Stimulated activated CD8-positive, alpha-beta memory T cell treated with anti-CD3 and anti-CD28 coated beads, Interleukin-7, amount 100 ng/mL, for 1 hour (primary cell): ENCODE measurements at places on chromosomes 4 and X.

DNA sequence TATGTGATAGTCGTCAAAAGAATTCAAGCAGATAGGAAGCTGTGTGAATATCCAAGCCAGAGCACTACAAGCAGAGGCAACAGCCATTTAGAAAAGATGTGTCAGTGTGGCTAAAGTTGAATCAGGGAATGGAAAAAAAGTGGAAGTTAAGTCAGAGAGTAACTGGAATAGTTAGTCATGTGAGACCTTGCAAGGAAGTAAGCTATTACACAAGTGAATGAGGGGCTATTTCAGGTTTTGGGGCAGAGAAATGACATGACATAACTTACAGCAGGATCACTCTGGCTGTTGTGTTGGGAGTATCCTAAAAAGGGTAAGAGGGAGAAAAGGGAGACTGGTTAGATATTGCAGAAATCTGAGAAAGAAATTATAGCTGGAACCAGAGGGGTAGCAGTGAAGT is 236.6 kb upstream of the PCDH18 start:
- DNase-seq = no peak

DNA sequence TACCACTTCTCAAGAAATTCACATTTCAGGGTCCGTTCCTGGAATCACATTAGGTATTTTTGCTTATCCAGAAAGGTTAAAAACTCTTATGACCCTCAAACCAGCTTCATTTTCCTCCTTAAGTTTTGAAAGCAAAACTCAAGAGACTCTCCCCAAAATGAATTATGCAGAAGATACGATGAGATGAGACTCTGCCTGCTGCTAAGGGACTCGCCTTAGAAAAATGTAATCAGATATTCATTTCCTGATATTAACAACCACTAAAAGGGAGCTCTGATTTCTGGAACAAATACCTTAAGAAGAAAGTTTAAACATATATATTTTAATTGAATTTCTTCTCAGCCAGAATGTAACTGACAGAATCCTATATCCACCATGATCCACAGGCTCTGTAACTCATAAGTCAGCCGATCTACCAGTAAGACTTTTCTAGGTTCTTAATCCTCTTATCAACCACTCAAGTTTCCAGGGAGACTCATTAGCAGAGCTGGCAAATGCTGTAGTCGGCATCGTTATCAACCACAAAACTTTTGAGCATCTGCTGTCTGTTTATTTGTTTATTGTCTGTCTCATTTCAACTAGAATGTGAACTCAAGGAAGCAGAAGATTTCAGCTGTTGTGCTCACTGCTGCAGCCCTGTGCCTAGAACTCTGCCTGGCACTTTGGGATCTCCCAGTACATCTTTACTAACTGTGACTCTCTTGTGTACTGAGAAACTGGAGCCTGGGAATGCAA is 112.5 kb downstream of the LDB2 start:
- no peak for DNase-seq

GRCh38 chr4:111046811-111047210 is 423.9 kb upstream of the PITX2 start:
- DNase-seq = no peak

DNA sequence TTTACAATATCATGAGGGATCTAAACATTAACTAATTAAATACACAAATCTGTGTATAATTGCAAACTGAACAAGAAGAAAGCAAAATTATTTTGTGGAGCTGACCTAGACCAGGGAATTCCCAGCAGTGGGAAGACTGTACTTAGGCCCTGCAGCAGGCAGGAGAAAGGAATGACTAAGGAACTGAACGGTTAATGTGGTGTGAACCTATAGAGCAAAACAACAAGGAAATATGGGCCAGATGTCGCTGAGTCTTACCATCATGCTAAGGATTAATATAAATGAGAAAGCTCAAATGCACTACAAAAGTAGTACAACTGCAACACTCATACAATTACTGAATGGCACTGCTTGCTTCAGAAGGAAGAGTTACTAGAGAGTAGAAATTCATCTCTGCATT is 120.3 kb upstream of the ATXN3L start:
- no peak for DNase-seq

DNA sequence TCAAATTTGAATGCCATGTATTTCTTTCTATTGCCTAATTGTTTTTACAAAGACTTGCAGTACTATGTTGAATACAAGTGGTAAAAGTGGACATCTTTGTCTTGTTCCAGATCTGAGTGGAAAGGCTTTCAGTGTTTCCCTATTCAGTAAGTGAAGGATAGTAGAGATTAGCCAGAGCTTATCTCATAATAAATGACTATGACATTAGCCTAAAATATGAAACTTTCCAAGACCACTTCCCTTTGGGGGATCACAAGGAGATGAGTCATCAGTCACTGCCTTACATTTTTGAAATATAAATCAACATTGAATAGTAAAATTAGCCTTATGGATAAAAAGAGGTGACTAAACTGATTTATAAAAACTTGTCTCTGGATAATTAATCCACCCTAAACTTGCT is 554.1 kb upstream of the MAGEB2 start:
- no peak for DNase-seq

- no peak for DNase-seq
Measured at GRCh38 chr4:185993328-185993973, 75.5 kb upstream of the TLR3 start.

DNA sequence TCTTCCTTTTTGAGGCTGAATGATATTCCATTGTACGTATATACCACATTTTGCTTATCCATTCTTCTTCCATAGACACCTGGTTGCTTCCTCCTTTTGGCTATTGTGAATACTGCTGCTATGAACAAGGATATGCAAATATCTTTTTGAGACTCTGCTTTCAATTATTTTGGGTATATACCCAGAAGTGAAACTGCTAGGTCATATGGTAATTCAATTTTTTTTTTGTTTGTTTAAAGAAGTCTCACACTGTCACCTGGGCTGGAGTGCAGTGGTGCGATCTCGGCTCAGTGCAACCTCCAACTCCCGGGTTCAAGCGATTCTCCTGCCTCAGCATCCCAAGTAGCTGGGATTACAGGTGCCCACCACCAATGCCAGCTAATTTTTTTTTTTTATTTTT is 75.3 kb downstream of the METTL14 start:
- no peak for DNase-seq

DNA sequence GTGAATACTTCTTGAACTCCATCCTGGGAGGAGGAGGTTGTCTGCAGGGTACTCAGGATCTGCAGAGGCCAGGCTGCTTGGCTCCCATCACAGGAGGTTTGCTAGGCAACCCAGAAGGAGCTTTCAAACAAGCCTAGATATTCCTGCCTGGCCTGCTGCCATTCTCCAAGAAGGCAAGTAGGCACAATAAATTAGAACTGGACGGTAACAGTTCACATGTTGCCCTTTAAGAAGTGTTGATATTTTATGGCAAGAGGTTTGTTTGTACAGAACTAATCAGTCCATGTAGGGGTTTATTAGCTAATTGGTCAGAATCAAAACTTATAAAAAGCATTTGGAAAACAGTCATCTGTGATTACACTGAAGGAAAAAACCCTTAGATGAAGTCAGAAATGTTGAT is 39.3 kb downstream of the SYNPO2 start:
- DNase-seq = no peak

DNA sequence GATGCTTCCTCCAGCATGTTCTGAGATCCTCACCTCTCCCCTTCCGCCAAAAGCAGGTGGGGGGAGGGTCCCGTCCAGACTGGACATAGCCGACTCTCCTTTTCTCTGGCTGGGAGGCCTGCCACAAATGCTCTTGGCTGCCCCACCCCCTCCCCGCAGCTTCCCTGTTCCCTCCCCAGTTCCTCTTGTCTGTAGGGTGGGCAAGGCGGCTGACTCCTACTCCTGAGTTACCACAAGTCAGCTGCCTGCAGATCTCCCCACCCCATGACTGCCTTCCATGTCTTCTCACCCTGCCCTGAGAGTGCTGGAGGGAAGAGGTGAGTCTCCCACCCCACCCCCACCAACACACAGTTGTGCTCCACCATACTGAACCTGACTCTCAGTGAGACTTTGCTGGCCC is 2.9 kb downstream of the ATP6AP1 start:
- no peak for DNase-seq

DNA sequence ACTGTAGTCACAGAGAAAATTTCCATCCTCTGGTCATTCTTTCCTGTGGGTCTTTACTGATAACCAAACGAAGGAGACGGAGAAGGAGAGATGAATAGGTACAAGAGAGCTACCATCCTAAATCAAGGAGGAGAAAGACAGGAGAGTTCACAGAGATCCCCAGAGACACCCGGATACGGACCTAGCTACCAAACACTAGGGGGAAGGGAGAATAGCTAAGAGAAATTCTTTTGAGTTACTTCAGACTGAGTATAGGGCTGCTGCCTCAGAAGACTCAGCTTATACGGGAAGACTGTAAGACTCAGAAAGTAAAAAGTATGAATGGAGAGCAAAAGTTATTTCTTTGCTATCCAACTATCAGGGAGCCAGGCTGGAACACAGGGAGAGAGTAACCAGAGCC is 572.1 kb downstream of the C4orf33 start:
- no peak for DNase-seq
